ENCODE measurements at places on chromosomes 1 and 21.

- no peak for DNase-seq
Observed at GRCh38 chr1:121483961-121484424, 299.2 kb downstream of the SRGAP2C start.

GRCh38 chr1:203465948-203466347 is 9.7 kb upstream of the PRELP start:
- no peak for DNase-seq

- peak; percentile 24 for DNase-seq
Observed at GRCh38 chr1:28601696-28602095, 9.6 kb downstream of the RAB42 start.

DNA sequence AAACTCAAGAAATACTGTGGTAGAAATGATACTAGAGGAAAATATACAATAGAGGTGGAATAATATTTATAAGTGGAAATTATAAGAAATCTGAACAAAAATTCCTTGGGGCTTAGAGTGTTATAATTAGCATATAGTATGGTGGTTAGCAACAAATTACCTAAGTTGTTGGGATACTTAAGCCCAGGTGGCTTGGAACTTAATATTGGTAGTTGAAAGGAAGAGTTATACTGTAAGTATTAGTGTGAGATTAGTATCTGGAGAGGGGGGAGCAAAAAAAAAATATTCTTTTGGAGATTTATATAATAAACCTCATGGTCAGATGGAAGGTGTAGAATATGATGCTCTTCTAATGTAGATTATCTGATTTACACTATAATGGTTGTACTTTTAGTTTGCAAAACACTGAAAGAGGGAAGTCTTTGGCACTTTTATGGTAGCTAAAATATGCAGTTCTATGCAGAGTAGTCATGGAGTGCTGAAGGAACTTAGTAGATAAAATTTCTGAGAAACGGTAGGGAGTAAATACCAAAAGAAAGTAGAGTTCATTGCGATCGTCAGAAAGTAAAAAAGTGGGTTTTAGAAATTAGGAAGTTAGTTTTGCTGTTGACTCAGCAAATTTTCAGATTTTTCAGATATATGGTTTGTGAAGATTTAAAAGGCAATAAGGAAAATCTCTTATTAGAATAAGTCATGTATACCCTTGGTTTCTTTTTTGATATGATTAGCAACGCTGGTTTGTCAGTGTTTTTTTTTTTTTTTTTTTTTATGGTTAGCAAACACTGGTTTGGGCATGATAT is 45.7 kb downstream of the MTF2 start:
- no peak for DNase-seq

GRCh38 chr1:193754732-193755427 is 568.5 kb upstream of the B3GALT2 start:
- no peak for DNase-seq

- DNase-seq: no peak
Observed at GRCh38 chr1:211741788-211742187, 66.4 kb upstream of the NEK2 start.

GRCh38 chr1:173857363-173857917 is 10.3 kb downstream of the GAS5 start:
- no peak for DNase-seq

- peak; percentile 17 for DNase-seq
Observed at GRCh38 chr1:8903410-8903809, 24.9 kb upstream of the ENO1 start.

DNA sequence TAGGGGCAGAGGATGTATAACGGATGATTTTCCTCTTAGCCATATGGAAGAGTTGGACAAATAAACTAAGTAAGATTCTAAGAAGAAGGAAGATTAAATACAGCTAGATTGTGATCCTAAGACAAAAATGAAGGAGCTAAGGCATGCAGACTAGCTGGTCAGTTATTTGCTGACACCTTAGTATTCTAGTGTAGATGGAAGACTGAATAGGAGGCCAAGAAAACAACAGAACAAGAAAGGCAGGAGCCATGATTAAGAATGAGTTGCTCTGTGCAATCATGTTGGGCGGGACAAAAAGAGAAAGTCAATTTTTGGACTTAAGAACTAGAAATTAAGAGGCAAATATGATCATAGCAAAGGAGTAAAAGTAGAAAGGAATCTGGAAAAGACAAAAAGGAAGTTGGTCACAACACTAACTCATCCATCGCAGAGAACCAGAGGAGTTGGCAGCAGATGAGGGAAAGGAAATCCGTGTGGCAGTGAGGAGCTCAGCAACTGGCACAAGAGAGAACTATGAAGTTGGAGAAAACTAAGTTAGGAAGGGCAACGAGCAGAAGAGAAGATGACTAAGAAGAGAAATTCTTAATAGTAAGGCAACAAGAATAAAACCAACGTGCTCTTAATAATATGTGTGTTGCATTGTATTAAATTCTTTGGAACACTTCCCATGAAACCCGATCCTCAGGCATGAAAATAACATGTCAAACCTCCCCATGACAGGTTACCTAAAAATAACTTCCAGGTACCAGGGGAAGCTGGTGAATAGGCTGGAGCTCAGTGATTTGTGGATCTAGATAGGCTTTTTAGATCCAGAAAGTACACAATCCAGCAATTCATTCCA is 234.4 kb downstream of the LTN1 start:
- no peak for DNase-seq

- no peak for DNase-seq
Observed at GRCh38 chr1:23198373-23198772, 18.9 kb downstream of the HTR1D start.

DNA sequence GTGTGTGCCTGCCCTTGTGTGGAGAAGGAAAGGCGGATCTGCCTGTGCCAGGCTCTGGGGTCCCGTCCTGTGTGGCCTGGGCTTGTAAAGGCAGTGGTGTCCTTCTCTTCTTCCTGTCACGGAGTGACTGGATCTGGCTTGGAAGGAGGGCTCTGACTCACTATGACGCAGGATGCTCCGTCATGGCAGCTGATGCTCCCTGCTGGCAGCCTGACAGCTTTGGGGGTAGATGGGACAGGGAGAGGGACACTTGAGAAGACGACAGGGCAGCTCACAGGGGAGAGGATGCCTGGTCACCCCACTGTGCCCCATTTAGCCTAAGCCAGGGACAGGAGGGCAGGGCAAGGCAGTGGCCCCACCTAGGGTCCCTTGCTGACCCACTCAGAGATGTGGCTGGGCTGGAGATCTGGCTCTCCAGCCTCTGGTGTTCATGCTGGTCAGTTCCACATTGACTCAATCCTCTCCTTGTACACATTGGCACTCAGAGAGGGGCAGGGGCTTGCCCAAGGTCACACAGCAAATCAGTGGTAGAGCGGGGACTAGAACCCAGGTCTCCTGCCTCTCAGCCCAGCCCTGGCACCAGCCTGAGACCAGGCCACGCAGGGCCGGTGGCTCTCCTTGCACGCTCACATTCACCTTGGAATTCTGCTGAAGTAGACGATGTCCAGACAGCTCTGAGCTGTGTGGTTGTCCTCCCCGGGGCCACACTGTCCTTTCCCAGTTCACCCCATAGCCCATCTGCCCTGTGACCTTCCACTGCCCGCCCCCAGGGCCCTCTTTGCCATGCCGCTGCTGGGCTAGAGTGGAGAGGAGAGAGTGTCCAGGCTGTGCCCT is 2.8 kb upstream of the FAM131C start:
- no peak for DNase-seq

GRCh38 chr1:58596631-58597052 is 19.6 kb upstream of the TACSTD2 start:
- DNase-seq: no peak

DNA sequence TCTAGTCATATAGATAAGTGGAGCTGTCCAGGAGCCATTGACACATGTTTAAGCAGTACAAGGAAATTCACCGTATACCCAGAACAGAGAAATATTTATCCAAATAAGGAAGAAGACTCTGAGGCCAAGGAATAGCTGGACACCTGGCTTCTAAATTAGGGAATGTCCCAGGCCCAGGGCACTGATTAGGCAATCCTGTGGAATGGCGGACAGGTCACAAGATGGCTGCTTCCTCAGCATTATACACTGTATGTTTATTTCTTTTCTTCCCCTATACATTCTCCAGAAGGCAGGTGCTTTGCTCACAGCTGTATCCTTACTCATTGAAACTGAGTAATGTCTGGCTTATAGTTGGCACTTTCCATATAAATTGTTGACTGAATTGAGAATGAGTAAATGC is 59.4 kb downstream of the ST6GALNAC3 start:
- no peak for DNase-seq

GRCh38 chr1:66343569-66344325 is 190.2 kb upstream of the SGIP1 start:
- DNase-seq: no peak

GRCh38 chr1:226443033-226443432 is 35.1 kb upstream of the PARP1 start:
- no peak for DNase-seq

DNA sequence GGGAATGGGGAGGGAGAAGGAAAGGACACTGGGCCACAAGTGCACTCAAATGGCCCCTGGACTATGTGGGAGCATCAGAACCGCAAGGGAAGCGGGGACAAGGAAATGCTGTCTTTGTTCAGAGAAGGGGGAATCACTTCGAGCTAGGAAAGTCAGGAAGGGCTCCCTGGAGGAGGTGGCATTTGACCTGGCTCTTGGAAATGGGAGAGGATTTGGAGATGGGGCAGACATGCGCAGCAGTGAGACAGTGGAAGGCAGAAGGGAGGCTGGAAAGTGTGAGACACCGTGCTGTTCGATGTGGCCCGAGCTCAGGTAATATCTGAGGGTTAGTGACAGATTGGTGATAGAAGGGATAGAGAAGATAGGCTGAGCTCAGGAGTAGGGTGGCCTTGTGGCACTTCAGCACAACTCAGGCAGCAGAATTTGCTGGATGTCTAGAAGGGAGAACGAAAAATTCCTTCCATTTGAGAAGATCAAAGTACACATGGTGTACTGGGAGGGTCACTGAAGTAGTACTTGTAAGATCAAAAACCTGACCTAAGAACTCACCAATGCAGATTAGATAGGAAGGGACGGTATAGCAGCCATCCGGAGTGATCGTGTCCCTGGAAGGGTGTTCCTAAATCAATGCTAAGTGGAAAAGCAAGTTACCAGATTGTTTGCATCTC is 25.4 kb downstream of the SLC1A7 start:
- DNase-seq: no peak

DNA sequence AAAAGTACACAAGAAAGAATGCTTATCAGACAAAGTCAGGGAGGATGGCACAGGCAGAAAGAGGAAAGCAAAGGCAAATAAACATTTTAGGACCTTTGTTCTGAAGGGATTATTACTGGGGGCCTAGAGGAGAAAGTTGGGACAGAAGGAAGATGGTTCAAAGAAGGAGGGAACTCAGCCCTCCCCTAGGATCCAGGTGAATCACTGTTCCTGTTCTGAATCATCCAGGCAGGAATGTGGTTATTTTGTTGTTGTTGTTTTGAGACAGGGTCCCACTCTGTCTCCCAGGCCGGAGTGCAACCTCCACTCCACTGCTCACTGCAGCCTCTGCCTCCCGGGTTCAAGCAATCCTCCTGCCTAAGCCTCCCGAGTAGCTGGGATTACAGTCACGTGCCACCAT is 38.5 kb upstream of the PSEN2 start:
- no peak for DNase-seq

DNA sequence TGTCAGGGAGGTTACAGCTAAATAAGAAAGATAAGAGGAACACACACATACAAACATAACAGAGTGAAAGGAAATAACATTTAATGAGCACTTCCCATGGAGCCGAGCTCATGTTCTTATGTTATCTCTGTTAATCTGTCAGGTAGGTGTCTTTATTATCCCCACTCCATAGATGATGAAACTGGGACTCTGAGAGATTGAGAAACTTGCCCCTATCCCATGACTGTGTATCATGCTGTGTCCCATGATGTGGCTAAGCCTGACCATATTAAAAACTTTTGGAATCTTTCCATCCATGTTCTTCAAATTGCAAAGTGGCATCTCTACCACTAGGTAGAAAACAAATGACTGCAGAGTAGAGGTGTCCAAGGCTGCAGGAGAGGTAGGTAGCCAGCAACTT is 285.2 kb upstream of the SGIP1 start:
- no peak for DNase-seq

DNA sequence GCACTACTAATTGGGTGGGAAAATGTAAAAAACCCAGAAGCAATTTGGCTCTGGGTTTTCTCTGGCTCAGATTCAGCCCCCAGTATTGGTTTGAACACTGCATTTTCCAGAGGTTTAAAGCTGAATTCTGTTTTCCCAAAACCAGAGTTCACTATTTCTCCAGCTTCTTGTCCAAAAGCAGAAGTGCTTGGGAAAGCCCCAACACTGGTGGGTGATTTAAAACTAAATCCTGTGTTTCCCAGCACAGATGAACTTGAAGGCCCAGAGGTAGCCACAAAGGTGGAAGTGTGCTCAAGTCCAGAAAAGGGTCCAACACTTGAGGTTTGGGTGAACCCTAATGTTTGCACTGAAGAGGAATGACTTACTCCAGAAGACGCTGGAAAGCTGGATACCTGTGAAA is 678 bp downstream of the MCM3AP start:
- no peak for DNase-seq

DNA sequence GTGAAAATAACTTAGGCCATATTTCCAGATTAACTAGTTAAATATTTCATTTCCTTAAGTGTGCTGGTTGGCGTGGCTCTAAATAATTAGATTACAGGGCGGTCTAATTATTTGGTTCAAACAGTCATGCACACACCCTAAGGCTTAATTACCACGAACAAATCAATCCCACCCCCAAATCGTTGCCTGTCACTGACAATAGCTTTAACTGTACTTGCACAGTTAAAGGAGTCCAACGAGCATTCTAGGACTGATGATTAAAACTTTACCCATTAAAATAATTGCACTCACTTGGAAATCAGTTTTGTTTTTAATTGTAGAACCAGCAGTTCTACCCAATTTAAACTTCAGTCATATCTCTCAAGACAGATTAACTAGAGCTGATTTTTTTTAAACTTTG is 1.5 kb upstream of the POU2F1 start:
- no peak for DNase-seq

DNA sequence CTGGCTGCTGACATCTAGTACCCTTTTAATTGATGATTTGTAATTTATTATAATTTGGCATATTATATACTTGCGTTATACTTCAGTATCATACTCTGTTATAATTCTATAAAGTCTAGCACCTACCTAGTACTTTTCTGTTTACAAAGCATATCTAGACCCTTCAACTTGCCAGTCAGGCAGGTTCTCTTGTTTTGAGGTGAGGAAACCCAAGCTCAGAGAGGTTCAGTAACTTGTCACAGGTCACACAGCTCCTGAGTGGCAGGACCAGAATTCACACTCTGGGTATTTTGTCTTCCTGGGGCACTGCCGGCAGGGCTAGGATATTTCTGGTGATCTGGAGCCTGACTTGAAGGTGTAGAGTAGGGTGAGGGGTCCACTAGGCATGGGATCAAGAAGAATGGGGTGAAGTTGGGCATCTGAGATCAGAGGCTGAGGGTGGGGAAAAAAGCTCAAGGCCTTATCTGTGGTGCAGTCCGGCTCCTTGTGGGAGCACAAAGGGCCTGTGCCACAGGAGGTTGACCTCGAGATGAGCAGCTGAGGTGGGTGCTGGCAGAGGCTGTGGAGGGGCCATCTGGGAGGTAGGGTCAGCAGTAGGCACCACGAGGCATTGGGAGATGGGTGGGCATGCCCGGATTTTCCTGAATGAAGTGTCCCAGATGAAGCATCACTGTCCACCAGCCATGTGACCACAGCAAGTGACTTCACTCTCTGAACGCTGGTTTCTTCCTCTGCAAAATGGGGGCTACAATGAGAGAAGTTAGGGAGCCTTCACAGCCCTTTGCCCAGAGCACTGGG is 102.6 kb downstream of the EPHB2 start:
- DNase-seq: no peak
